ENCODE measurements at places on chromosomes 4 and X.

- DNase-seq, result no peak
Observed at GRCh38 chr4:60617731-60618130, 582.4 kb upstream of the ADGRL3 start.

- DNase-seq, result peak; percentile 91
Observed at GRCh38 chrX:85243761-85244449, at the start of the genes SATL1 and ZNF711. TSS of gene SATL1 (minus strand) at chrX:85243779. CDS start at chrX:85108968, 134,811 bp downstream. TSS of gene ZNF711 (plus strand) at chrX:85243991. CDS start at chrX:85247573, 3,582 bp downstream.

- no peak for DNase-seq
Observed at GRCh38 chr4:139247241-139247640, 32.8 kb downstream of the MGARP start.

DNA sequence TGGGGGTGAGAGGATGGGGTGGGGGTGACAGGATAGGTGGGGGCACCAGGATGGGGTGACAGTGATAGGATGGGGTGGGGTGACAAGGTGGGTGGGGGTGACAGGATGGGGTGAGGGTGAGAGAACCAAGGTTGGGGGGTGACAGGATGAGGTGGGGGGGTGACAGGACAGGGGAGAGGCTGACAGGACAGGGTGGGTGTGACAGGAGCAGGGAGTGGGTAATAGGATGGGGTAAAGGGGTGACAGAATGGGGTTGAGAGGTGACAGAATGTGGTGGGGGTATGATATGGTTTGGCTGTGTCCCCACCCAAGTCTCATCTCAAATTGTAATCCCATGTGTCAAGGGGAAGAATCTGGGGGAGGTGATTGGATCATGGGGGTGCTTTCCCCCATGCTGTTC is 26.0 kb downstream of the RNF212 start:
- DNase-seq, result no peak

DNA sequence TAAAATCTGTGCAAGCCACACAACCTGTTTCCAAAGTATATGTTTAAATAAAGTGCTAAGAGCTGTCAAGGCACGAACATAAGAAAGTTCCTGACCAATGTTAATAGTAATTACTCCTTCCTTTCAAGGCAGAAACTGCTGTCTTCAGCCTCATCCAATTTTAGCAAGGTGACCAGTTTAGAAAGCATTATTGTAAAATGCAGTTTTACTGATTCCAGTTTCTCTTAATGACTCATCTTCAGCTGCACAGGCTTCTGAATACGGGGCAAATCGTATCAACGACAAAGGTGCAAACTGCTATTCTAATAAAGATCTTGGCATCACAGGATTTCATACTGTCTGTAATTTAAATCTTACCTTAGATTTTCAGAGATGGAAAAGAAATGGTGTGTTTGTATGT is 87.5 kb downstream of the PPP3CA start:
- DNase-seq, result no peak

GRCh38 chr4:58274553-58274952 is 1164.4 kb upstream of the IGFBP7 start:
- DNase-seq, result no peak

DNA sequence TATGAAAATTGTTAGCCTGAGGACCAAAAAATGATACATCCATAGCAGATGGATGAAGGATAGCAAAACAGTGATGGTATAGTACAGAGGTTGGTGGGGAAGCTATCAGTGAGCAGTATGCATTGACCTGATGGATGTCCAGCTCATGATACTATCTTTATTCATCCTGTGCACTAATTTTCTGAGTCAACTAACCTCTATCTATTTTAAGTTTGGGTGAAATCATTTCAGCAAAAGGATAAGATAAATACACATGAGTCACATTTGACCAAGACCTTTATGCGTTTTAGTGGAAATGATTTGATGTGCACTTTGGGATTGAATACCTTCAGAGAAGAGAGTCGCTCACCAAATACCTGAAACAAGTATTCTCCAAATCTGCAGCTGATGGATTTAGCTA is 351.0 kb upstream of the NR3C2 start:
- no peak for DNase-seq

DNA sequence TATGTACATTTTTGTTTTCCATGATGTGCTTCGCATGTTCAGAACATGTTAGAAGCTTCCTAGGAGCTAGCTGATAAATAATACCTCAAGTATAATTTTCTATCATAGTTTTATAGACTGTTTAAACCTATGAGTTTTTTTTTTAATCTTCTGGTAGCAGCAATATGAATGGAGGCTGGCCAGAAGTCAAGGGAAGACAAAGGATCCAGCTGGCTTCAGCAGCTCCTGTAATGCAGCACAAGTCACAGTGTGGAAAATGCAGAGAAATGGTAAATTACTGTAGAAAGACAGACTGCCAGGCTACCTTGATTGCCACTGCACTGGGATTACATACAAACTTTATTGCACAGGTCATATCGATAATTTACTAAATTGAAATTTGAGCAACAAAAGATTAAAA is 537.9 kb downstream of the IQCM start:
- DNase-seq, result no peak

GRCh38 chrX:119573840-119574393 is 446 bp upstream of the UBE2A start:
- DNase-seq, result peak; percentile 27

- no peak for DNase-seq
Observed at GRCh38 chr4:77990904-77991358, 66.2 kb upstream of the FRAS1 start.

DNA sequence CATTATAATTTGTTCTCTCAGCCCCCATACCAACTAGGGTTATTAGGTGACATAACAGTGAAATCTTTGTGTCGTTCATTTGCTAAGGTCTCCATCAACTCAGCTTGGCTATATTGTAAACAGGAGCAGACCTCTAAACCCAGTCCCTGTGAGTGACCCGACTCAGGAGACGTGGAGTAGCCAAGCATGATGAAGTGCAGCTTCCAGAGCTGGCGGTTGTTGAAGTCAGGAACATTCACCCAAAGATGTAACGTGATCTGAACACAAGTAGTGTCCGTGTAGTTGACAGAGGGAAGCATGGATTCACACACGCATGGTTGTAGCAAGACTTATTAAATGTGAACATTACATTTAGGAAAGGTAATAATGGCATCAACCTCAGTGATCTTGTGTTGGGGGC is 102.3 kb downstream of the FAM193A start:
- DNase-seq, result no peak

GRCh38 chr4:173761236-173761635 is 231.2 kb upstream of the HAND2 start:
- no peak for DNase-seq

- DNase-seq, result no peak
Observed at GRCh38 chrX:24369816-24370215, 9.4 kb downstream of the SUPT20HL1 start.

DNA sequence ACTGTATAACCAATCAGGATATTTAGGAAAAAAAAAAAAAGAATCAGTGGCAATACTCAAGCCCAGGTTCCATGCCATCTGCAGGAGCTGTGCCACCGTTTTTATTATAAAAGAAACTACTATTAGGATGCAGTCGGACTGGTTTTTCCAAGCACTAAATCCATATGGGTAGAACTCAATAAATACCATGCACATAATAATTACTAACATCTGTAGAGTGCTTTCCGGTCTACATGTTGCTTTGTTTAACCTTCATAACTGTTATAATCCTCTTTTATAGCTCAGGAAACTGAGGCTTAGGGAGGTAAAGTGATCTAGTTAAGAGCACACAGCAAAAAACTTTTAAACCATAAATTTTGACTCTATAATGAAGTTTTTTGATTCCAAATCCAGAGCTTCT is 24.0 kb downstream of the ARSJ start:
- DNase-seq, result no peak

- no peak for DNase-seq
Observed at GRCh38 chrX:30275498-30275897, 28.6 kb downstream of the MAGEB1 start.

DNA sequence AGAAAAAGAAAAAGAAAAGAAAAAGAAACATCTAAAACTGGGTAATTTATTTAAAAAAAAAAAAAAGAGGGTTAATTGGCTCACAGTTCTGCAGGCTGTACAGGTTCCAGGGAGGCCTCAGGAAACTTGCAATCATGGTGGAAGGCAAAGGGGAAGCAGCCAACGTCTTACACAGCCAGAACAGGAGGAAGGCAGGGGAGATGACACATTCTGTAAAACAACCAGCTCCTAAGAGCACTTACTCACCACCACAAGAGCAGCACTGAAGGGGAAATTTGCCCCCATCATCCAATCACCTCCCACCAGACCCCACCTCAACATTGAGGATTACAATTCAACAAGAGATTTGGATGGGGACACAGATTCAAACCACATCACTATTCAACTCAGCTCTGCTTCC is 36.8 kb upstream of the TMEM184C start:
- DNase-seq, result no peak

DNA sequence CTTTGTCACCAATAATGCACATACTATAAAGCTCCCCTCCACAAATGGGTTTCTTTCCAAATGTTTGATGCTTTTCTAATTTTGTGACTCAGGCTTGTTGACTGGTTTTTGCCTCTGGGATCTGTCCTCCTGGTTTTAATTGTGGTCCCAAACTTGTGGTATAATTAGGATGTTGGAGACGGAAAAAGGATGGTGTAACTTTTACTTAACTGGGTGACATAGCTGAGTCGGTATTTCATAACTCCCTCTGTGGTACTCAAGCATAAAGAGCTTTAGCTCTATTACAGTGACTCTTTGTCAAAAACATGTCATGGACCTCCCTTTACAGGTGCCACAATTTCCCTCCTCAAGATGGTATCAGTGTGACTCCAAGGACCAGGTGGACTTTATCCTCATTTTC is 119.7 kb upstream of the RBPJ start:
- DNase-seq, result no peak

GRCh38 chr4:47381172-47381571 is 82.3 kb downstream of the COMMD8 start:
- DNase-seq, result no peak

GRCh38 chrX:9447906-9448305 is 17.0 kb upstream of the TBL1X start:
- no peak for DNase-seq

DNA sequence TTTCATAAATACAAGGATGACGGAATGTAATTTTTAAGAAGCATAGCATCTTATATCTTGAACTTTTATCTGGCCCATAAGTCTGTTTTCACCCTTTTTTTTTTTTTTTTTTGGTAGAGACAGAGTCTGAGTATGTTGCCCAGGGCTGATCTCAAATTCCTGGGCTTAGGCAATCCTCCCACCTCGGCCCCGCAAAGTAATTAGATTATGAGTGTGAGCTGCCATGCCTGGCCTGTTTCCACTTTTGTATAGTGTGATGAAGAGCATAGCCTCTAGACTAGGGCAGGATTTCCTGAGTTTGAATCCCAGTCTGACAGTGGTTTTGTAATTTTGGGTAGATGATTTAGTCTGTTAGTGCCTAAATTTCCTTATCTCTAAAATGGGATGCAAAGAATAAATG is 11.0 kb downstream of the STIM2 start:
- no peak for DNase-seq

GRCh38 chr4:15942283-15942682 is 3.7 kb upstream of the FGFBP1 start:
- no peak for DNase-seq

DNA sequence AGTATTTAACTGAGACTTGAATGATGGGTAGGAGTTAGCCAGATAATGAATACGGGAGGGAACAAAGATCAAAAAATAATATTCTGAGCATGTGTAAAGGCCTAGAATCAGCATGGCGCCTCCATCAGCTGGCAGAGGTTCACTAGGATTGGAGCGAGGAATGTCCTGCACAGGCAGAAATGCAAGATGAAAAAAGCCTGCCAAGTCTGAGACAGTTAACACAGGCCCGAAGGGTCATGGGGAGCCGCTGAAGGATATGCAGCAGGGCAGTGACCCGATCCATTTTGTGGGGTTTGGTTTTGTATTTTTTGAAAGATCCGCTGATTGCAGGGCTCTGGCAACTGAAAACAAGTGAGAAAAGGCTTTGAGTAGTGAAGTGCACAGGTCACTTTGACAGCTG is 40.1 kb downstream of the SMPX start:
- no peak for DNase-seq

- no peak for DNase-seq
Observed at GRCh38 chr4:6262176-6262575, 7.5 kb upstream of the WFS1 start.

GRCh38 chr4:148023512-148024181 is 291.8 kb downstream of the ARHGAP10 start:
- DNase-seq, result no peak

GRCh38 chr4:105106426-105106825 is 40.2 kb upstream of the TET2 start:
- no peak for DNase-seq

DNA sequence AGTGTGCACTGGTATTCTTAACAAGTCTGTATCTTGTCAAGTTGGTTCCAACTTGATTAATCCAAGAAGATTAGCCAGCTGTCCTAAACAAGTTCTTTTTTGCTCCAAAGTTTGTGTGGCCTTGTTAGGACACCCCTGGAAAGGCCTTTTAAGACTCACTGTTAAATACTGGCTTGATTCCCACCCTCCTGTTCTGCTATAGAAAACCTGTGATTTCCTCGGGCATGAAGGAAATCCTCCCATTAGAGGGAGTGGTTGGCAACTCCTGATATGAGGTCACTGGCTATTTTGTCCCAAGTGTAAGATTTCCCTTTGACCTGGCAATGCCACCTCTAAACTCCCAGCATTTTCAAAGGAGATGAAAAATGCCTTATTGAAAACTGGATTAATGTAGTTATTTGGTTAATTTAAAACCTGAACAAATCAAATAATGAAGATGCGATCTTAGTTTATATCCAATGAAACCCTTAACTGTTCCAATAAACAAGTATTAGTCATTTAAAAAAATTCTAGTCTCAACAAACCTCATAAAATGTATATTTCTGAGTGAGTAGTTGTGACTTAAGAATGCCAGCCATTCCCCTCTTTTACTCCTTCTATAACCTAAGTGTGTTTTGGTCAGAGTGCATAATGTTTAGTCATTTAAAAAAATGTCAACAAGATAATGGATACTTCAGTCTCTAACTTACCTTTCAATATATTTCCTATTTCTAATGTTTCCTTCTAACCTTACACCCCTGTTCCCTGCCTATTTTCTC is 94.4 kb downstream of the NPNT start:
- DNase-seq, result no peak

DNA sequence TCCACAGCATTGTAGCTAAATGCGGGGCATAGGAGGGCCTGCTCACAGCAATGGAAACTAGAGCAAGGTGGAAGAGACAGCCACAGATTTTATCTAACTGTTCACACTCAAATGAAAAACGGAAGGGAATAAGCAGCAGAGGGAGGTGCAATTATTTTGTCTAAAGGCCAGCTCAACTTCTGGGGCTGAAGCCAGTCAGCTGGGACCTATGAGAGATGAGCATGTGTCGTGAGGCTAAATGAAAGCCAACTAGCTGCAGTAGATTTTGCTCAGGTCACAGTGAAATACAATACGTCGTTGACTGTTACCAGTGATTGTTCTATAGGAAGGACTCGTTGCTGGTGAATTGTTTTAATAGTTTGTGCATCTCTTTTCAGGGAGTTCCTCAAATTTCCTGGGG is 26.4 kb upstream of the FGFBP2 start:
- DNase-seq, result no peak

GRCh38 chr4:64158648-64159326 is 250.5 kb downstream of the TECRL start:
- peak; percentile 48 for DNase-seq

GRCh38 chr4:83178029-83178428 is 63.5 kb upstream of the PLAC8 start:
- no peak for DNase-seq

- DNase-seq, result no peak
Observed at GRCh38 chr4:176964116-176964691, 171.5 kb upstream of the VEGFC start.

GRCh38 chrX:100609591-100609990 is 24.9 kb downstream of the TNMD start:
- DNase-seq, result no peak

- no peak for DNase-seq
Observed at GRCh38 chr4:70734168-70734954, 12.6 kb downstream of the RUFY3 start.

GRCh38 chr4:162366146-162366545 is 202.3 kb upstream of the FSTL5 start:
- DNase-seq, result no peak
